ENCODE measurements at places on chromosomes 4 and X. TPM values are rescaled to one million over a fixed set of nuclear protein-coding genes. Genes with fewer than 3 reads are reported as not detected.

GRCh38 chrX:69036674-69037573, 128.3 kb downstream of the PJA1 start:
- no peak for DNase-seq

RRH gene
- total RNA-seq, result not detected

GRCh38 chr4:145567516-145567915, 51.7 kb upstream of the MMAA start:
- DNase-seq, result no peak

DNA sequence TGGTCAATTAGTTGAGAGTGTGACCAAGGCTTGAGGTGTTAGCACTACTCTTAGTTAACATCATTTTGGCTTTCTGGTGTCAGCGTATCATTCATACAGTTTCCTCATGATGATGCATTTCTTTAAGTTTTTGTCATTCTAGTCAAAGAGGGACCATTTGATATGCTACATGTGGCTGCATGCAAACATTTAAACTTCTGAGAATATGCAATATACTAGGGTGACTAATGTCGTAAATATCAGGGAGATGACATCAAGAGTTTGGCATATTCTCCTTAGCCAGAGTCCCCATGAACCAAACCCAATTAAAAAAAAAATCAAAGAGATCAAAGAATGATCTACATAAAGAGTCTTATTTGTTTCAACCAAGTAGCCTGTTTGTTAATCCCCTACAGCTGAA, 537.4 kb upstream of the PCDH7 start:
- DNase-seq, result no peak

- DNase-seq, result no peak
Observed at GRCh38 chr4:85488416-85488815, 13.5 kb downstream of the ARHGAP24 start.

GRCh38 chrX:71958281-71958675, 47.6 kb downstream of the NHSL2 start:
- no peak for DNase-seq

CFAP99 gene
- total RNA-seq, result 4.3 TPM

GRCh38 chrX:109927663-109928273, 75.1 kb upstream of the TMEM164 start:
- no peak for DNase-seq

DNA sequence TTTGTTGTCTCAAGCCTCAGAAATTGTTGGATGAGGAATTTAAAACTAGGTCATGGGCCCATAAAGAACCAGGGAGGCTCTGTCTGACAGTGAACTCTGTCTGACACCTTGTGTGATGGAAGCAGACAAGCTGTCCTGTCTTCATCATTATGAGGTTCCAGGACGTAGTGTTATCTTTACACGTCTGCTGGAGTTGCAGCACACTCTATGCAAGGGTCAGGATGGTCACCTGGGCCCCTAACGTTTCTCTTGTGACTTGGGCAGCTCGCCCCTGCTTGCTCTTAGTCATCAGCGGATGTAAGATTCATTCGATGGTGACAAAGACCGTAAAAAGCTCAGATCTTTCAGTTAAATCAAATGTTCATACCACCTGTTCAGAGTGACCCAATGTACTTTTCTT, 92.0 kb upstream of the ADGRG2 start:
- DNase-seq, result no peak

MORC4 gene
- total RNA-seq, result 10.8 TPM

DNA sequence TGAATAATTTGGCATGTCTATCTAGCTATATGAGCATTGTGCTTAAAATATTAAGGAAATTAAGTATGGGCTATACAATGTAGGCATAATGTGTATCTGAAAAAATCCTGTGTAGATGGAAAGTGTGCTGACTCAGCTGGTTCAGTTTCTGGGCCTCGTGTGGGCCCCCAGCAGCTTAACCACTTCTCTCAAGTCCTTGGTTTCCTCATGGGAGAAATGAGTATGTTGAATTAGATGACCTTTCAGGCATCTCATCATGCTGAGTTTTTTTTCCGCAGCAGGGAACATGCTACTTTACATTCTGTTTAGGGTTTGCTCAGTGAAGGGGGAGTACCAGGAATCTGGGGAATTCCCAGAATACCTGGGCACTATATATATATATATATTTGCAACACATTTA, 30.5 kb downstream of the RHOH start:
- DNase-seq, result no peak

GRCh38 chrX:109902665-109903064, 100.2 kb upstream of the TMEM164 start:
- no peak for DNase-seq

- DNase-seq, result no peak
Observed at GRCh38 chrX:68163441-68163840, 269.9 kb downstream of the OPHN1 start.

- DNase-seq, result no peak
Observed at GRCh38 chrX:10989386-10989785, 121.7 kb upstream of the HCCS start.

STPG2 gene
- total RNA-seq, result 1.1 TPM

FATE1 gene
- total RNA-seq, result not detected

GRCh38 chrX:23185951-23186350, 148.7 kb upstream of the PTCHD1 start:
- DNase-seq, result no peak

TNIP3 gene
- total RNA-seq, result 0.95 TPM

DNA sequence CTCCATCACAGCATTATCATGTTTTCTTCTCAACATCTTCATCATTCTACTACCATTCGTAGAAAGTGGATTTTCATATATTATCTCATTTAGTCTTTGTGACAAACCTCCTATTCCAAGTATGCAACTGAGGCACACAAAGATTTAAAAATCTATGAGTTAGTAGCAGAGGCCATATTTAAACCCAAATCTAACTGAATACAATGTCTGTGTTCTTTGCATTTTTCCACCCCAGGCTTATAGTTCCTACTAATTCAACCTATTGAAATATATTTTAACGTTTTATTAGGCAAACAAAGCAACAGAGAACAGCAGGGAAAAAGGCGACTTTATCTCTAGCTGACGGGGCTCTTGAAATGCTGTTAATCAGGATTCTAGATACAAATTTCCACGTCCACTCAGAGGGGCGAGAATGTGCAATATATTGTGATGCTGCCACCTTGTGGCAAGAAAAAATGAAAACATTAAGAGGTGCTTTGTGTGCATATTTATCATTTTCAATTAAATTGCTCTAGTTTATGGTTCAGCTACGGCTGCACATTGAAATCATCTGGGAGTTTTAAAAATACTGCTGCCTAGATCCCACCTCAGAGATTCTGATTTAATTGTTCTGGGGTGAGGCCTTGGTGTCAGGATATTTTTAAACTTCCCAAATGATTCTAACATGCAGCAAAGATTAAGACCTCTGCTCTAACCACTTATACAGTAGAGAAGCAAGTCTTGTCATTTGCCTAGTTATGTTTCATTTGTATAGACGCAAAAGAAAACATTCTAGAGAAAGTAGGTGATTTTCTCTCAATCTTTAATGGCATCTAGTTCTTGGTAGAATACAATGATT, 315.9 kb downstream of the MAPK10 start:
- DNase-seq, result no peak

GAGE1 gene
- not detected for total RNA-seq

CLCN3 gene
- 41.8 TPM for total RNA-seq

GRCh38 chr4:26235500-26235899, 85.3 kb upstream of the RBPJ start:
- peak; percentile 51 for DNase-seq

IQSEC2 gene
- total RNA-seq, result 24.0 TPM

- no peak for DNase-seq
Observed at GRCh38 chr4:107148904-107149303, 112.8 kb upstream of the DKK2 start.

CLDN34 gene
- 0.50 TPM for total RNA-seq

PTCHD1 gene
- total RNA-seq, result 0.83 TPM

DNA sequence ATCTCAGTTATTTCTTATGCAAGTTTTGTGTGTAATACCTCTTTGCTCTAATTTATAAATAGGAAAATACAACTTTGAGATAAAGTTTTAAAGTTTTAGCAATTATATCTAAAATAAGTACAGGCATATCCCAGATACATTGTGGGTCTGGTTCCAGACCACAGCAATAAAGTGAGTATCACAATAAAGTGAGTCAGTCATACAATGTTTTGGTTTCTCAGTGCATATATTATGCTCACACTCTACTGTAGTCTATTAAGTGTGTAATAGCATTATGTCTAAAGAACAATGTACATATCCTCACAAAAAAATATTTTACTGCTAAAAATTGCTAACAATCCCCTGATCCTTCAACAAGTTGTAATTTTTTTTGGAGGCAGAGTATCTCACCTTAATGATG, 49.2 kb downstream of the ANAPC10 start:
- DNase-seq, result no peak

EOLA1 gene
- total RNA-seq, result 19.8 TPM

CHRDL1 gene
- 60.6 TPM for total RNA-seq

GRCh38 chrX:88612870-88613329, 134.1 kb upstream of the CPXCR1 start:
- no peak for DNase-seq

ENPP6 gene
- total RNA-seq, result 0.74 TPM

XAGE5 gene
- not detected for total RNA-seq

DNA sequence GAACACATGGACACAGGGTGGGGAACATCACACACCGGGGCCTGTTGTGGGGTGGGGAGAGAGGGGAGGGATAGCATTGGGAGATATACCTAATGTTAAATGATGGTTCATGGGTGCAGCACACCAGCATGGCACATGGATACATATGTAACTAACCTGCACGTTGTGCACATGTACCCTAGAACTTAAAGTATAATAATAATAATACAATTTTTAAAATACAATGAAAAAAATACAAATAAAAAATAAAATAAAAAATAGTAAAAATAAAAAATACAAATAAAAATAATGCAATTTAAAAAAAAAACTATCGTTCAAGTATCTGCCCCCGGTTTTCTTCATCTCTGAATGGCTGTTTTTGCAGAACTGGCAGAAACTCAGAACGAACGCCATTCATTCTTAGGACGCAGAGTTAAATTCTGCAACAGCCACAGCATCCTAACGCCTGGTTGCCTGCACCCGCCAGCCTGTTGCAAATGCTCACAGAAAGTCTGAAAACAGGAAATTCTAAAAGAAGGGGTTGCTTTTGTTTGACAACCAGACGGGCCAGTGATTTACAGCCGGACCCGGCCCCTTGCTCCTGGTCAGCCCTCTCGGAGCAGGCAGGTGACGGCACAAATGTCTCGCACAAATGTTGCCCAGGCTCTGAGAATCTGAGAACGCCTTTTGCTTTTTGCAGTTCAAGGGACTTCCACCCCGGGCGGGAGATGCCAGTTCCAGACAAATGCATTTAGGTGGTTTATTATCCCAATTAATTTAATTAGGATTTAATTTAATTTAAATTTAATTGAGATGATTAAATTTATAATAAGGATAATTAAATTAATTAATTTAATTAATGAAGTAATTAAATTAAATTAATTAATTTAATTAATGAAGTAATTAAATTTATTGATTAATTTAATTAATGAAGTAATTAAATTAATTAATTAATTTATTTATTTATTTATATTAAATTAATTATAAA, 47.8 kb downstream of the CRLF2 start:
- no peak for DNase-seq

GRCh38 chr4:186304866-186305505, 39.0 kb downstream of the F11 start:
- DNase-seq, result no peak

PPA2 gene
- total RNA-seq, result 62.9 TPM

DNA sequence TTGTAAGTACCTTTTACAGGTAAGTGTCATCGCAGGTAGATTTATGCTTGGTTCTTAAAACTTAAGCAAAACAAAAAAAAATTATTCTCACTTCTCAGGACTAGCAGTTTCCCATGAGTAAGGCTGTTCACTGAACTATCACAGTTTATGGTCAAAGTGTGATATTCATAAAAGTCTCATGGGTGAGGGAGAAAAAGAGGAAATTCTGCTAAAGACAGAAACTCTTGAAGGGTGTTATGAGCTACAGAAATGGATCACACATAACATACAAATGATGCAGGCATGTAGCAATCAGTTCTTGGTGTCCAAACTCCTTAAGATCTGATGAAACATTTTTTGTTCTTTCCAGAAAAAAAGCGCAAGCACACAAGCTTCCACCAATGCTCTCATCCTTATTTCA, 8.5 kb downstream of the RAB9A start:
- DNase-seq, result no peak

Data from lower lobe of right lung (tissue), 2 donors.